ENCODE measurements at places on chromosomes 11 and 22.
A peak's percentile ranks its signal among the peaks of the same experiment; 100 is the strongest.

- H3K27me3 ChIP-seq: no peaks in the 10 kb centered on the region
- H3K27ac ChIP-seq: no peak overlapping the region
- H3K4me1 ChIP-seq: no peaks in the 10 kb centered on the region
These were observed 11.3 kb downstream of the HTATIP2 start for GRCh38 chr11:20374741-20375300.

GRCh38 chr11:14270690-14271542, 88.1 kb downstream of the RRAS2 start:
- H3K27ac ChIP-seq: no peak overlapping the region
- H3K27me3 ChIP-seq: no peaks in the 10 kb centered on the region
- DNase-seq: no peak
- H3K4me3 ChIP-seq: peak overlapping the region; percentile 29

DNA sequence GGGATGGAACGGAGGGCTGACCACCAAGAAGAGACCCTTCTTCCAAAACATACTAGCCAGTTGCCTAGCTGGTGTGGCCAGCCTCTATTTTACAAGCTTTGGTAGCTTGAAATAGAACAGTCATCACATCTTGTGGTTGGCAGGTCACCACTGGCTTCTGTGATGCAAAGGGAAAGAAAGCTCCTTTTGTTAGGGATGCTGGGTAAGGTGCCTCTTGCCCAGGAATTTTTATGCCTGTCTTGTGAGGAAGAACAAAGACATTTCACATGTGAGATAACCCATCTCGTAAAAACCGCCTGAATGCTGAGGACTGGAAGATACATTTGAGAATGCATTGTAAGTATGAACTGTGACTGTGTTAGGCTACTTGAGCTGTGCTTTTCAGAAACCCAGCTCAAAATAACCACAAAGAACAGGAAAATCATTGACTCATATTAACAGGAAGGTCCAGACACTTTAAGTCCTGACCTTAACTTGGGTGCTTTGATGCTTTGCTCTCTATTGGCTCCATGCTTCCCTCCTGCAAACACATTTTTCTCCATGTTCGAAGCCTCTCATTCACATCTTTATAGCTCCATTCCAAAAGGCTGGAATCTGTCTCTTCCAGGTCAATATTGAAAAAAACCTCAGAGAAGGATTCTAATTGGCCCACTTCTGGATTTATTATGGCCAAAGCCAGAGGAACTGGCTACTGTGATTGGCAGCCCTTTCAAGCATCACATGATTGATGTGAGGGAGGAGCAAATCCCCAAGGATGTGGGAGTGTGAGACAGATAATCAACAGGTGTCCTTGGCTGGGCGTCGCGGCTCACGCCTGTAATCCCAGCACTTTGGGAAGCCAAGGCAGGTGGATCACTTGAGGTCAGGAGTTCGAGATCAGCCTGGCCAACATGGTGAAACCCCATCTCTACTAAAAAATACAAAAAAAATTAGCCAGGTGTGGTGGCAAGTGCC, 53.9 kb downstream of the MICAL2 start:
- no peaks in the 10 kb centered on the region for H3K4me1 ChIP-seq
- no peaks in the 10 kb centered on the region for H3K27me3 ChIP-seq
- no peak overlapping the region for H3K27ac ChIP-seq
- H3K36me3 ChIP-seq: peaks cover 8% of the 10 kb centered on the region

DNA sequence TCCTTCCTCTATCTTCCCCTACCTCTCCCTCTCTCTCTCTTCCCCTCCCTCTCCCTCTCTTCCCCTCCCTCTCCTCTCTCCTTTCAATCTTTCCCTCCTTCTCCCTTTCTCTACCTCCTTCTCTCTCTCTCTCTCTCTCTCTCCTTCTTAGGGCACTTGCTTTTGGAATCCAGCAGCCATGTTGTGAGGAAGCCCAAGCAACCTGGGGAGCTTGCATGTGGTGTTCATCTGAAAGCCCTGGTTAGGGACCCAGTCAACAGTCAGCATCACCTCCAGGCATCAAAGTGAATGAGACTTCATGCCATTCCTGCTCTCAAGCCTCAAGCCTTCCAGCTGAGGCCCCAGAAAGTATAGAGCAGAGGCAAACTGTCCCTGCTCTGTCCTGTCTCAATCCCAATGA, 65.6 kb upstream of the SHISAL1 start:
- H3K36me3 ChIP-seq: no peaks in the 10 kb centered on the region
- no peaks in the 10 kb centered on the region for H3K4me1 ChIP-seq
- no peak for DNase-seq
- no peak overlapping the region for H3K4me3 ChIP-seq
- H3K27ac ChIP-seq: no peak overlapping the region

DNA sequence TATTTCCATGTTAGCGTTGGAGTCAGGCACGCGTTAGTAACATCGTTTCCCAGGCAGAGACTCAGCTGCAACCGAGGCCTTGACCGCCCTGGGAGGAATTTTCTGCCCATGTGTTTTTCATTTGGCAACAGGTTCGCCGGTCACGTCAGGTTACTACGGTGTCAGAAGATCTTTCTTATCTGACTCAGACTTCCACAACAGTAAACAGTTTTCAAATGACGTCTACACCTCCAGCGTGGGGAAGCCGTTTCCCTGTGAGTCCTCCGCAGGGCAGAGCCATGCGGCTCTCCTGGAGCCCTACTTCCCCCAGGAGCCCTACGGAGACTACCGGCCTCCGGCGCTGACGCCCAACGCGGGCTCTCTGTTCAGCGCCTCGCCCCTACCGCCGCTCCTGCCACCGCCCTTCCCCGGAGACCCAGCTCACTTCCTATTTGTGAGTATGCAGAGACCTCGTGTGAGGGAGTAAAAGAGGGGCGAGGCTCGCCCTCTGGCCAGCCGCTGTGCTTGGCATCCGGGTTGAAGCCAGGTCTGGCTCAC, 14.3 kb upstream of the POU2AF3 start:
- H3K36me3 ChIP-seq: no peaks in the 10 kb centered on the region
- no peak overlapping the region for H3K4me3 ChIP-seq
- no peak overlapping the region for H3K27ac ChIP-seq
- no peak for DNase-seq
- no peaks in the 10 kb centered on the region for H3K27me3 ChIP-seq

GRCh38 chr11:130370845-130371590, 56.3 kb upstream of the ZBTB44 start:
- no peaks in the 10 kb centered on the region for H3K27me3 ChIP-seq
- H3K36me3 ChIP-seq: no peaks in the 10 kb centered on the region
- no peak for DNase-seq
- no peaks in the 10 kb centered on the region for H3K4me1 ChIP-seq
- H3K4me3 ChIP-seq: no peak overlapping the region
- no peak overlapping the region for H3K27ac ChIP-seq

DNA sequence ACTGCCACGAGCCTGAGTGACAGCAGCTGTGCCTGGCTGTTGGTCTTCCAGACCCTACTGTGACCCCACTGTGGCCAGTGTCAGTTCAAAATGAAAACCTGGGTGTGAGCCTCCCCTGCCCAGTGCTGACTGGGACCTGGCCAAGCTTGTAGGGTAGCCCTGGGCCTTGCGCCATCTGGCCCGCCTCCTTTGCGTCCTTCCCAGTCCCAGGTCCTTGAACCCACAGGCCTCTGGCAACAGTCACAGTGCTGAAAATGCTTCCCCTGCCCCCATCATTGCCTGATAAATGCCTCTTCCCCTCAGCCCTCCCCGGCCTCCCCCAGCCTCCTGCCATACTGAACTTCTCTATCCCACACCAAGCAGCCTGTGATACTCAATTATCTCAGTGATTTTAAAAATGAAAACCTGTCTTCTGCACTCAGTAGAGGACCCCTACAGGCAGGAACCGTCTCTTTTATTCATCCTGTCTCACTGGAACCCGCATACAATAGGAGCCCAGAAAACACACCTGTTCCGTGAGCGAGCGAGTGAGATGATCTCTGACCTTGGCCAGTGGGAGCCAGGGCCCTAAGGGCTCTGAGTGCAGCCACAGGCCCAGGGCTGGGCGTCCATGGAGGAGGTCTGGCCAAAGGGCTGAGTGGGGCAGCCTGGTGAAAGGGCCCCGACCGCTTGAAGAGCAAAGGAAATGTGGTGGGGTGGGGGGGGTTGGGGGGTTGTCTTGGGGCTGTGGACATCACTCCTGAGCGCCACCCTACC, 49.7 kb upstream of the TTLL12 start:
- H3K36me3 ChIP-seq: no peaks in the 10 kb centered on the region
- no peak overlapping the region for H3K4me3 ChIP-seq
- no peaks in the 10 kb centered on the region for H3K27me3 ChIP-seq
- H3K27ac ChIP-seq: no peak overlapping the region
- DNase-seq: no peak

GRCh38 chr11:61429691-61430582, at the start of the genes CPSF7 and SDHAF2:
TSS of gene CPSF7 (minus strand) at chr11:61429975. CDS start at chr11:61429235, 740 bp downstream.
TSS of gene SDHAF2 (plus strand) at chr11:61430124. CDS start at chr11:61430147, 23 bp downstream.
- peak; percentile 97 for DNase-seq
- H3K27ac ChIP-seq: peak within 1 kb of the TSS; percentile 97
- H3K4me3 ChIP-seq: peak within 1 kb of the TSS; percentile 93
- peaks cover 52% of the 10 kb centered on the region for H3K4me1 ChIP-seq

DNA sequence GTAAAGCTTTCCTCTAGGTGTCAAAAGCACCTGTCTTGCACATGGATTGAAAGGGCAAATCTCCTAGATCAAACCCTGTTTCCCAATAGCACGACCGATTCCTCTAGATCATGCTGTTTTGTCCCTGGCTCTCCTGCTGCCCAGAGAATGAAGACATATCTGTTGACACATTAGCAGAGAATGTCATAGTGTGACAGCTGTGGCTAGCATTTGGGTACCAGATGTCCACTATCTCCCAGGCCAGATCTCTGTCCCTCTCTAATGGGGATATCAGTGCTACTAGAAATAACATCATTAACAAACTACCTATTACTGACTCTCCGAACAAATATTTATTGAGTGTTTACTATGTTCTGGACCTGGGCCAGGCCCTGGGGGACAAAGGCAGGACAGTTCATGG, 72.4 kb upstream of the ISX start:
- no peak overlapping the region for H3K27ac ChIP-seq
- H3K4me1 ChIP-seq: no peaks in the 10 kb centered on the region
- no peaks in the 10 kb centered on the region for H3K36me3 ChIP-seq
- DNase-seq: no peak
- H3K4me3 ChIP-seq: no peak overlapping the region

GRCh38 chr11:64900774-64901173, 16.2 kb downstream of the ATG2A start:
- H3K4me3 ChIP-seq: no peak overlapping the region
- no peak overlapping the region for H3K27ac ChIP-seq
- H3K36me3 ChIP-seq: peaks cover 20% of the 10 kb centered on the region
- peaks cover 14% of the 10 kb centered on the region for H3K4me1 ChIP-seq
- DNase-seq: no peak

GRCh38 chr11:19604679-19605375, 107.8 kb upstream of the NAV2 start:
- no peaks in the 10 kb centered on the region for H3K36me3 ChIP-seq
- H3K27ac ChIP-seq: no peak overlapping the region
- no peaks in the 10 kb centered on the region for H3K27me3 ChIP-seq
- no peak overlapping the region for H3K4me3 ChIP-seq
- DNase-seq: no peak
- H3K4me1 ChIP-seq: no peaks in the 10 kb centered on the region

- no peak overlapping the region for H3K4me3 ChIP-seq
- no peak overlapping the region for H3K27ac ChIP-seq
- H3K4me1 ChIP-seq: no peaks in the 10 kb centered on the region
- H3K36me3 ChIP-seq: no peaks in the 10 kb centered on the region
- DNase-seq: no peak
These were observed 101.6 kb downstream of the NTM start for GRCh38 chr11:131471976-131472375.

GRCh38 chr11:1308743-1309497, 512 bp downstream of the TOLLIP start:
- peak overlapping the region; percentile 66 for H3K27ac ChIP-seq
- H3K4me3 ChIP-seq: peak overlapping the region; percentile 54
- no peaks in the 10 kb centered on the region for H3K27me3 ChIP-seq
- no peaks in the 10 kb centered on the region for H3K36me3 ChIP-seq
- no peak for DNase-seq

GRCh38 chr11:60915248-60915914, 1.4 kb downstream of the TMEM109 start:
- H3K4me3 ChIP-seq: peak overlapping the region; percentile 91
- H3K27me3 ChIP-seq: no peaks in the 10 kb centered on the region

GRCh38 chr11:19724765-19725164, 12.1 kb downstream of the NAV2 start:
- peaks cover 31% of the 10 kb centered on the region for H3K4me1 ChIP-seq
- no peak overlapping the region for H3K27ac ChIP-seq
- no peak for DNase-seq
- no peak overlapping the region for H3K4me3 ChIP-seq
- no peaks in the 10 kb centered on the region for H3K36me3 ChIP-seq
- no peaks in the 10 kb centered on the region for H3K27me3 ChIP-seq

DNA sequence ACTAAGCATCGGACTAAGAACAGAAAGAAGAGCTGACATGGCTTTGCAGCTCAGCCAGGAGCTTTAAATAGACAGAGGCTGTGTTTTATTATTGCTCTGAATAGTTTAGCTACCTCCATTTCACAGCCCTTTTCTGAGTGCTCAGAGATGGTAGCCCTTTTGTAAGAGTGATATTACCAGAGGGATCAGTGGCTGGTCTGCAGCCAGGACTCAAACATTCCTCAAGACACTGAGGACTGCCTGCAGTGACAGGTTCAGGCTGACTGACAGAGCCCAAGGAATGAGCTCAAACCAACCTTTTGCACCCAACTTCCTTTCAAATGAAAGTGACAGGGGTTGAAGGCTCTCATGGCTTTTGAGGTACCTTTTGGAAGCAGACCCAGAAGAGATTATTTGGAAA, 189.0 kb downstream of the DDX10 start:
- H3K27me3 ChIP-seq: no peaks in the 10 kb centered on the region
- no peaks in the 10 kb centered on the region for H3K36me3 ChIP-seq
- DNase-seq: no peak
- peaks cover 10% of the 10 kb centered on the region for H3K4me1 ChIP-seq

DNA sequence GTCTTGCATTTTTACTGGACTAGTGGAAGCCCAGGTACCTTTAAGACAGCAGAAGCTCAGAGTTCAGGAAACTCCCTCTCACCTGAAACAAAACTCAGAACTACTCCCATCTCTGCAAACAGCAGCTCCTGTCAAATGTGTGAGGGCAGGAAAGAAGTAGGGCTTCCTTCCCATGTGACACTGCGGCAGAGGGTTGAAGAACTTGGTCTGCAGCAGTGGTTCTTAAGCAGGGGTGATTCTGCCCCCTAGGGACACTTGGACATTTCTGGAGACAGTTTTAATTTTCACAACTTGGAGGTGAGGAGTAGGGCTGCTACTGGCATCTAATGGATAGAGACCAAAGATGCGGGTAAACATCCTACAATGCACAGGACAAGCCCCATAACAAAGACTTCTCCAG, 63.4 kb downstream of the RCN1 start:
- no peaks in the 10 kb centered on the region for H3K36me3 ChIP-seq
- H3K27me3 ChIP-seq: no peaks in the 10 kb centered on the region
- no peak overlapping the region for H3K4me3 ChIP-seq
- no peak for DNase-seq
- H3K27ac ChIP-seq: no peak overlapping the region
- no peaks in the 10 kb centered on the region for H3K4me1 ChIP-seq

GRCh38 chr11:47373876-47374719, 4.2 kb downstream of the SPI1 start:
- H3K27me3 ChIP-seq: no peaks in the 10 kb centered on the region
- peaks cover 3% of the 10 kb centered on the region for H3K4me1 ChIP-seq
- peak; percentile 75 for DNase-seq
- no peak overlapping the region for H3K4me3 ChIP-seq
- H3K27ac ChIP-seq: no peak overlapping the region

GRCh38 chr11:20367313-20367948, 3.9 kb downstream of the HTATIP2 start:
- H3K27me3 ChIP-seq: no peaks in the 10 kb centered on the region
- no peak for DNase-seq
- H3K27ac ChIP-seq: no peak overlapping the region
- H3K4me1 ChIP-seq: peaks cover 31% of the 10 kb centered on the region
- no peak overlapping the region for H3K4me3 ChIP-seq
- H3K36me3 ChIP-seq: no peaks in the 10 kb centered on the region

- H3K27ac ChIP-seq: no peak overlapping the region
- DNase-seq: no peak
- H3K4me3 ChIP-seq: no peak overlapping the region
These were observed 189.9 kb downstream of the ARHGAP42 start for GRCh38 chr11:100876815-100877520.

All from CD8-positive, alpha-beta memory T cell (primary cell).